CD4-positive, alpha-beta T cell treated with Interleukin-10 for 1 hour (primary cell): ENCODE measurements at places on chromosomes 2 and 18.

DNA sequence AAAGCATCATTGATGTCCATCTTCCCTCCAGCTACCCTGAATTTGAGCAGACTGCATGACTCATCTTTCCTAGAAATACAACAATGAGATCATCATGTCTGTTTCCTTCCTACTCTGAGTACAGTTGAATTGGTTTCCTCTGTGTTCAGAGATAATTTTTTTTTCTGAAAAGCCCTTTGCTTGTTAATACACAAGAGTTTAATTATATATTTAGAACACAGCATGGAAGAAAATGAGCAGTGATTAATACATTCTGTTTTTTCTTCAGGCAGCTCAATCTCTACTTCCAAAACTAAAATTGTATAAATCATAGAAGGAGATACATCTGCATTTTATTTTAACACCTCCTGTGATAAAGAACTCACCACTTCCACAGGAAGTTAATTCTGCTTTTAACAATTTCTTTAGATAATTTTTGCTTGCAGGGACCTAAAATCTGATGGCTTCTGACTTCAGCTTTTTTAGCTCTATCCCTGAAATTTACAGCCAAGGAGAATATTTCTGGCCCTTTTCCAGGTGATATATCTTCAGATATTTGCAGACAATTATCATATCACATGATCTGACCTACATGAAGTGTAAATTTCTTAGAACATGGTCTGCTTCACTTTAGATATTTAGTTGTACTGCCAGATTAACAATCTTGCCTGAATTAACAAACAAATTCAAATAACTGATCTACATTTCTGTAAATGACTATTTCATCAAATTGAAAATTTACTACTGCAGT lies 249.0 kb downstream of the TRIB2 start:
- peak; percentile 44 for DNase-seq

GRCh38 chr18:28802546-28802945 lies 625.6 kb upstream of the CDH2 start:
- DNase-seq, result no peak

GRCh38 chr2:54240515-54241469 lies 15.2 kb downstream of the TSPYL6 start:
- no peak for DNase-seq

DNA sequence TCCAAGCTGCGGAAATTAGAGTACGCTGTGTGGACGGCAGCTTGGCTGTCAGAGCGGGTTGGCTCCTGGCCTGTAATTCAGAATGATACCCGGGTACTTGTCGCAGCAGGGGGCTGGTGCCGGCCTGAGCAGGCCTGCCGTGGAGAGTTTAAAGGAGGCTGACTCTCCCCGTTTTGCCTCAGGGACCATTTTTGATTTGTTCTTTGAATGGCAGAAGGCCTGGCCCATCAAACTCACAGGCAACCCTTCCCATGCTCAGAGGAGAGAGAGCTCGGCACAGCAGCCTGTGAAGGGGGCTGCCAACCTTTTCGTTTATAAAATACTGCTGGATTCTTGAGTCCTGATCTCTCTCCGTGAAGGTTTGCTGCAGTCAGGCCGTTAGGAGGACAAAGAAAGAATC lies 151.3 kb downstream of the KLHL29 start:
- no peak for DNase-seq

DNA sequence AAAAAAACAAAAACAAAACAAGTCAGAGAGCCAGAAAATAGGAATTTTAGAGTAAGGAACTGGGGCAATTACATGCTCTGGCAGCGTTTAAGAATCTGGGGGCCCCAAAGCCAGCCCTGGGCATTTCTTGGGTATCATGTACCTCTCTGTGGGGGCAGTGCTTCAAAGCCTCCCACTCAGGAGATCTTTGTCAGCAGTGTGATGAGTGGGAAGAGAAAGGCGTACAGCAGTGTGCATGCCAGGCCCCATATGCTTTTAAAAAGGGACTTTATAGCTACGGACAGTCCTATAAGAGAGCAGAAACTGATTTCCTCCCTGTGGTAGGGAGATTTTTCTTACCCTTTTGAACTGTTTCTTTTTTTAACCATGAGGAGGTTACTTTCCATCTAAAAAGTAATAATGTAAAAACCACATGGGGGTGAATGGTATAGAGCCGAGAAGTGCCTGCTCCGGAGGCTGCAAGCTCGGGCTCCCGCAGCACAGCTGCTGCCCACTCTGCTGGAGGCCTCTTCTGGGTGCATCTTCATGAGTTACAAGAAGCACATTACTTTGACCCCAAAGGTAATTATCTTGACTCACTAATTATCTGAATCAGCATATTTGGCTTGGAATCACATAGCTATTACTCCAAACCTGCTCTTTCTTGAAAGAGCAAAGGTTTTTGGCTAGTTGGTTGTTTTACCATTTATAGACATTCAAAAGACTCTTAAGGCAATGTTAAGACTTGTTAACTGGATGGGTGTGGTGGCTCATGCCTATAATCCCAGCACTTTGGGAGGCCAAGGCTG lies 46.4 kb downstream of the PROC start:
- DNase-seq, result no peak

- no peak for DNase-seq
Measured at GRCh38 chr2:171431677-171432167, 2.1 kb downstream of the METTL8 start.

DNA sequence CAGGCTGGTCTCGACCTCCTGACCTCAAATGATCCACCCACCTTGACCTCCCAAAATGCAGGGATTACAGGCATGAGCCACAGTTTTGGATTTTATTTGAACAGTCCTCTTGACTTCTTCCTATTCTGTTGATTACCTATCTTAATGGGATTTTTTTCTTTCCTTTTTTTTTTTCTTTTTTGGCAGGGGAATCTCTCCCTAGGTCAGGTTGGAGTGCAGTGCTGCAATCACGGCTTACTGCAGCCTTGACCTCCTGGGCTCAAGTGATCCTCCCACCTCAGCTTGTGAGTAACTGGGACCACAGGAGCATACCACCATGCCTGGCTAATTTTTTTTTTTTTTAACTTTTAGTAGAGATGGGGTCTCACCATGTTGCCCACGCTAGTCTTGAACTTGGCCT lies 2.8 kb downstream of the MTHFD2 start:
- DNase-seq, result no peak

DNA sequence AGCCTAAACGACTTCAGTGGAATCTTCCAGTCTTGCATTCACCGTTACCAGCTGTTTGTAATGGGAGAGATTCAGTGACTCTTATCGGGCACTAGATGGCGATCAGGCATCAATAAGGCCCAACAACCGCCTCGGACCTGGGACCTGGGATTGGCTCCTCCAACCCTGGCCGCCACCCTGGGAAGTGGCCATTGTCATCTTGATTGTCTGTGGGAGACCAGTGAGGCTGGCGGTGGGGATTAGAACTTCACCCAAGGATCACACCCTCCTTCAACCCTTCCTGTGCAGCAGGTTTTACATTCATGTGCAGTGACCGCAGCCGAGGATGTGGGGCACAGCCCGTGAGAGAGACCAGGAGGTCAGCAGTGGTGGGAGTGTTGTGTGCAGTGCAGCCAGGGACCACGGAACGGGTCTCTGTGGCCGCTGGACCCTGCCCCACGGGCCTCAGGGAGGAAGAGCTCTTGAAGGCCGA lies 85.3 kb downstream of the SPP2 start:
- DNase-seq, result peak; percentile 64

DNA sequence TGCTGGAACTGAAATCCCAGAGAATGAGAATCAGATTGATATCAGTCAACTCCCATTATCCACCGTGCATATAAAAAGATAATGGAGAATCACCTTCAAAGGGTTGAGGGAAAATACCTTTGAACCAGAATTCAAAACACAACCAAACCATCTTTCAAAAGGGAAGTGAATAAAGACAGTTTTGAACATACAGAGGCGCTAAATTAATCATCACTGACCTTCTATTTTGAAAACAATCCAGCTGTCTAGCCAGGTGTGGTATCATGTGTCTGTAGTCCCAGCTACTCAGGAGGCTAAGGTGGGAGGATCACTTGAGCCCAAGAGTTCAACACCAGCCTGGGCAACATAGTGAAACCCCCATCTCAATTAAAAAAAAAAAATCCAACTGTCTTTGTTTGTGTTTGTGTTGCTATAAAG lies 63.6 kb downstream of the TRABD2A start:
- no peak for DNase-seq

- no peak for DNase-seq
Measured at GRCh38 chr2:69307579-69308064, 79.4 kb downstream of the GFPT1 start.

DNA sequence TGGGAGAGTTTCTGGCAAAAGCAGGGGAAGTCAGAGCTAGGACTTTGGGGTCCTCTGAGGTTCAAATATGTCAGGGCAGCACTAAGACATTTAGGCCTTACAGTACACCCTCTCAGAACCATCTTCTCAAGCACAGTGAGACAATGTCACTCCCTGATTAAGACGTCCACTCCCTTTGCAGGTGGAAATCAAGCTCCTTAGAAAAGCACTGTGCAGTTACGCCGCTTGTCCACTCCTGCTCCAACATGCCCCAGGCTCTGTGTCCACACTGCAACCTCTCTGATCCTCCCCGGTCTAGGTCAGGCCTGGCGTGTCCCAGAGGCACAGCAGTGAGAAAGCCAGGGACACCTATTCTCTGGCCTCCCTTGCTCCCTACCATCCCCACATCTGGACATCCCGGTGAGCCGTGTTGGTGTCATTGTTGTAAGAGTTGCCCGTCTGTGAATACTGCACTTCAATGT lies 528.6 kb upstream of the ID2 start:
- DNase-seq, result no peak

DNA sequence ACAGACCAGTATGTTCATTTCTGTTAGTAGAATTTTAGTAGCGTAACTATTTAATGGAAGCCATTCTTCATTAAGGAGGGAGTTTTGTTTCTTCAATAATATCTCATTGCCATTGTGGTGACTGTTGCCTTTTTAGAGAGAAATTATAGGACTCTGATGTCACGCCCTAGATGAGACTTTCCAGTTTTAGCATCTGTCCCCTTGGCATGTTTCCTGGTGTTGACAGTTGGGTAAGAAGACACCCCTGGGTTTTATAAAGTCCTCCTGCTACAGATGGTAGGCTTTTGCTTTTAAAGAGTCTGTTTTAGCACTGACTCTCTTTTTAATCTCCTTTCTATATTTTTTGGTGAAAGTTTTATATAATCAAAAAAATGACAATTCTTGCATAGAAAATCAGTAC lies 41.9 kb downstream of the KCNJ3 start:
- DNase-seq, result no peak

DNA sequence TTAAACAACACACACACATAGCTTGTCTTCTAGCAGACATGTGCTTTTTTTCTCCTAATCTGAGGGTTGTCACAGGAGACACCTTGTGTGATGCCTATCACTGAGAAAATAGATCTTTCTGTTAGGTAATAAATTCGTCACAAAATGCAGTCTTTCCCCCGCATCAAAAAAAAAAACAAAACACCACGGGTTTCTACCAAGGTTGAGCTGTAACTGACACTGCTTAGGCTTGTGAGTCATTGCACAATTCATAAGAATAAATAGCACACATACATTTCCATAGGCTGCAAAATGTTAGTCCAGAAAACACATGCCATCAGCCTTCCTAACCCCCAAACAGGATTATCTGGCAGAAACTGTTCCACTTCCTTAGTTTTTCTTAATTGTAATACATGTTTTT lies 6.5 kb downstream of the TMEM163 start:
- no peak for DNase-seq

DNA sequence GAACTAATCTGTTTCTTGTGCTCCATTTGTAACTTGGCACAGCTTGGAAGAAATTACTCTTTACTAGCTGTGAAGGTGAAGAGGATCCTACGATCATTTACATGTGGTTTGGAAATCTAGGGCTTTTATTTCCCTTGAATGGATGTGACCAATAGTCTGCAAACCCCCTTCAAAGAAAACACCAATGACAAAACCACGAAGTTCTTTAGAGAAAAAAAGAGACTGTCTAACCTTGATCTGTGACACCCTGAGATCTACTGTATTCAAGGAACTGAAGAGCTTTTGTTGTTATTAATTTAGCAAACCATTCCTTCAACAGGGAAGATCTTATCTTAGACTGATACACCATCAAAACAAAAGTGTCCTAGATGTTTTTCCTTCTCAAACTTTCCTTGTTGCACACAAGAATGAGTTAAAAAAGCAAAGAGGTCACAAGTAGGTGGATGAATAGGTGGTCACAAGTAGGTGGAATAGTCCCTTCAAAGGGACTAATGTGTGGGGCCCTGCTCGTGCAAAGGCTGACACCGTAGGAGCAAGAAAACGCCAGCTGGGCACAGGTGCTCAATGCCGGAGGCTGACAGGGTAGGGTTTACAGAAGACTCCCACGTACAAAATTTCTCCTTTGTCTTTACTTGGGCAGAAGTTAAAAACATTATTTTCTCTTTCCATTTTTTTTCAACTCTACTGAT lies 95.6 kb upstream of the ITGB6 start:
- no peak for DNase-seq

GRCh38 chr2:39521876-39522517 lies 84.9 kb upstream of the MAP4K3 start:
- no peak for DNase-seq

DNA sequence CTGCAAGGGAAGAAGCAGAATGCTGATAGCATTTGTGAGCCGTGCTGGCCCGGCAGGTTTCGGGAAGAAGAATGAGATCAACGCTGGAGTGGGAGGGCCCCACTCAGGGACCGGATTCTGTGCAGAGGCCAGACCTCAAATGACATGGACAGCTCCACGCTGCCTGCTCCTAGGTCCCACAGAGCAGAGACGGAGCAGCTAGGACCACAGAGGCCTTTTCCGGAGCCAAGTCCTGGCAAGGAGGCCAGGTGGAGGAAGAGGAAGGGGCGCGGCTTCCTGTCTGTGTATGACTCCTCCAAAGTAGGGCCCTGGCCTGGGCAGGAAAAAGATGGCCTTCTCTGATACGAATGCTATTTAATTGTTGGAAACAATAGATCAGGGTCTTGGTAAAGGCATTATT lies 139.9 kb downstream of the LRRC30 start:
- DNase-seq, result no peak

DNA sequence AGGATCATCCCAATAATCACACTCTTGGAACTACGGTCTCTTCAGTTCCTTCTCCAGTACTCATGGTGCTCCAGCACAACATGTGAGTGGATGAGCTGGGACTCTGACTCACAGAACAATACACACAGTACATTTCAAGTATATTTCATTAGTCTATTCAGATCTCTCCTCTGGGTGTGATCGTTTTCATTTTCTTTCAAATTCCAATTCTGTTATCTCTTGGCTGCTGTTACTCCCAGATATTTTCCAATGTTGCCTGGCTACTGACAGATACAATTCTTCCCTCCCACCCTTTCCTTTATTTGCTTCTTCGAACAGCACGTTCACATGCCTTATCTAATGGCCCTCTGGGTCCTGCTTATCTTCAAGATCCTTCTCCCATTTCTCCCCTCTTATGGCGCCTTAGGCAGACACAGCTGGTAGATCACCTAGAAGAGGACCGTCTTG lies 216.0 kb downstream of the ACKR3 start:
- DNase-seq, result no peak

- DNase-seq, result peak; percentile 67
Measured at GRCh38 chr2:224946895-224947294, 95.4 kb downstream of the DOCK10 start.

DNA sequence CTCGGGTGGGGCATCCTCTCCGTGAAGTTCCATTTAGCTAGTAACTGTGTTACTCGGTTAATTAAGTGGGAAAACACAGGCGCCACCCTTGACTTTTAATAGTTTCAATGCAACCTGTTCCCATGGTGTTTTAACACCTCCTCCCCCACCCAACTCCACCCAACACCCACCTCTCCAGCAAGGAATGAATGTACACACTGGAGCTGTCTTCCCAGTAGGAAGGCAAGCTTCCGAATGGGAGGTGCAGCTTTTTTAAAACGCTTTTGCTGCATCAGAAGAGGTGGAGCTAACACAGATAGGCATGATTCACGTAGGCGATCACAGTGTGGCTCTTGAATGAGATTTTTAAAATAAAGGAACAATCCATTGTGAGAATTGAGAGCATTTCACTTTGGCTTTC lies 73.8 kb upstream of the AGAP1 start:
- DNase-seq, result no peak
